Dermis microvascular lymphatic vessel endothelial cell (primary cell): ENCODE measurements at places on chromosomes 7 and 10. TPM values are rescaled to one million over a fixed set of nuclear protein-coding genes. Genes with fewer than 3 reads are reported as not detected.

- no peak for DNase-seq
Measured at GRCh38 chr10:128186959-128187787, 61.0 kb upstream of the MKI67 start.

GRCh38 chr10:30364345-30365268 is 15.5 kb upstream of the MTPAP start:
- DNase-seq = no peak

- DNase-seq = no peak
Measured at GRCh38 chr7:103338864-103339263, 5.7 kb downstream of the DNAJC2 start.

GRCh38 chr7:44172352-44172751 is 16.9 kb downstream of the GCK start:
- no peak for DNase-seq

DNA sequence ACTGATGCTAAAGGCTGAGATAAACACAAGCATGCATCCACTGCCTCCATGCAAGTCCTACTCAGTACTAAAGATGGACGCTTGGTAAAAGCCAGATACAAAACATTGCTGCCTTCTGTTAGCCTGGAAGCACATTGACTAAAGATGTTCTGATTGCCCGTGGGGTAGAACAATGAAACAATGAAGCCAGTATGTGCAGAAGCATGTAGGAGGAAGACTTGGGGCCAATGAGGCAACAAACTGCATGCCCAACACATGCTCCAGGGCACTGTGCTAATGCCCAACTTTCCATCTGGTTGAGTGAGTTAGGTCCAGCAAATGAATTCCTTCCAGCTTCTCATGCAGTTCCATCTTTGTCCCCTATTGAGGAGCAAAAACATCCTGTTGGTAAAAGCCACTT is 1245.5 kb downstream of the GATA3 start:
- DNase-seq = no peak

DNA sequence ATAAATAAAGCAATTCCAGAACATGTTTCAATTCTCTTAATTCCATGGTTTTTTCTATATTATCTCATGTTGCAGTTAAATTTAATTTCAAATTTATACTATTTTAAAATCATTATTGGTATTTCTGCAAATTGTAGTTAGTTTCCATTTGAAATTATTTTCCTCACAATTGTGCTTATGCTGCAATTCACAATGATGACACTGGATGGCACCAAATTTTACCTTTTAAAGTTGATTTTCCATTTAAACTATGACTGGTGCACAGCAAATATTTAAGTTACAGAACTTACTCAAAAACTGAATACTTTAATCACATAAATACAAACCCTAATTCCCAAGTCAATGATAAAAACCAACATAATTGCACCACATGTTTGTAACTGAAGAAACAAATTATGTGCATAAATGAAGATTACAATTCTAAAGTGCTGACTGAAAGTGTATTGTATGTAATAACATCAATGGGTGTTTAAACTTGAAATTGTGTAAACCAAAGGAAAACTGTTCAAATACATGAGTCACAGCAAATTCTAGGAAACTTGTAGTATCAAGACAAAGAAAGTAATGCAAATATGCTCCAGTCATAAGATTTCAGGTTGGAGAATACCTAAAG is 75.3 kb upstream of the AASS start:
- peak; percentile 28 for DNase-seq

DNA sequence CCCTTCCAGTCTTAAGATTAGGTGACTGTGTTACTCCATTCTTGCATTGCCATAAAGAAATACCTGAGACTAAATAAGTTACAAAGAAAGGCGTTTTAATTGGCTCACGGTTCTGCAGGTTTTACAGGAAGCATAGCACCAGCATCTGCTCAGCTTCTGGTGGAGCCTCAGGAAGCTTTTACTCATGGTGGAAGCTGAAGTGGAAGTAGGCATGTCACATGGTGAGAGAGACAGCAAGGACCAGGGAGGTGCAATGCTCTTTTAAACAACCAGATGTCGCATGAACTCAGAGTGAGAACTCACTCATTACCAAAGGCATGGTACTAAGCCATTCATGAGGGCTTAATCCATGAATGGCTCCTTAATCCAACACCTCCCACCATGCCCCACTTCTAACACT is 34.0 kb upstream of the TMEM273 start:
- DNase-seq = no peak

- DNase-seq = no peak
Measured at GRCh38 chr10:15455456-15455855, 84.4 kb upstream of the FAM171A1 start.

- no peak for DNase-seq
Measured at GRCh38 chr10:114233482-114233881, 5.6 kb upstream of the VWA2 start.

DNA sequence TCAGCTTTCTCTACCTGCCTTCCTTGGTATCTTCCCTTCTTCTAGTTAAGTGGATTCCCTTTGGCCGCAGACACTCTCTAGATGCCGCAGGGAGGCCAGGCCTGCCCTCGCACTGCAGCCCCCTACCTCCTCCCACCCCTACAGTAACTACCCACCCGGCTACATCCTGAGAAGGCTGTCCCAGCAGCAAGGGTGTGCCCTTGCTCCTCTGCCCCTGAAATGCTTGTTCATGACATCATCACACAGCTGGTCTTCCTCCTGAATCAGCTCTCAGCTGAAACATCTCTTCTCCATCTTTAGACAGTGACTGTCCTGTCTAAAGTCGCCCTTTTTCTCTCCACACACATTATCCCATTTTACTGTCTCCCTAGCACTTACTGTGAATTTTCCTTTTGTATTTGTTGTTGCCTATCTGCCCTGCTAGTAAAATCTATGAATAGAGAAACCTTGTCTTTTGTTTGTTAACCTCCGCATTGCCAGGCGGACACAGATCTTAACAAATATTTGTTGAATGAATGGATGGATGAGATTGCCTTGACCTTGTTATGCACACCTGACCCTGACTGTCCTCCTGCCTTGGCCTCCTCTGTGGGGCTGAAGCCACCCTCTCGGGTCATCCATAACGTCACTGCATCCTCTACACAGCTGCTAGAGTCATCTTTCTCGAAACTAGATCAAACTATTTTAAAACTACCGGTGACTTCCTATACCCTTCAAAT is 108.9 kb upstream of the GATA3 start:
- no peak for DNase-seq

DNA sequence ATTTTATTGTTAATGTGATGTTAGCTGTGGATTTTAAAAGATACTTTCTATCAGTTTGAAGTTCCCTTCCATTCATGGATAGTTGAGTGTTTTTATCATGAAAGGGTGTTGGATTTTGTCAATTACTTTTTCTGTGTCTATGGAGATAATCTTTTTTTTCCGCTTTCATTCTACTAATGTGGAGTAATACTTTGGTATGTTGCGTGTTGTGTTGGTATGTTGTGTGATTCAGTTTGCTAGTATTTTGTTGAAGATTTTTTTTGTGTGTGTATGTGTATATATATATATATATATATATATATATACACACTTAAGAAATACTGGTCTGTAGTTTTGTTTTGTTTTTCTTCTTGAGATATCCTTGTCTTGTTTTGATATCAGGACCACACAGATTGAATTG is 100.3 kb downstream of the CCSER2 start:
- DNase-seq = no peak

TMEM236 gene
- 0.38 and 0.64 TPM in 2 replicates for total RNA-seq

CLDN3 gene
- 0.13 and 0.26 TPM in 2 replicates for total RNA-seq

SPDYE9 gene
- total RNA-seq = not detected in 2 replicates

IFIT1 gene
- total RNA-seq = 1.0 and 1.8 TPM in 2 replicates
